ENCODE measurements at places on chromosomes 6 and 20.

DNA sequence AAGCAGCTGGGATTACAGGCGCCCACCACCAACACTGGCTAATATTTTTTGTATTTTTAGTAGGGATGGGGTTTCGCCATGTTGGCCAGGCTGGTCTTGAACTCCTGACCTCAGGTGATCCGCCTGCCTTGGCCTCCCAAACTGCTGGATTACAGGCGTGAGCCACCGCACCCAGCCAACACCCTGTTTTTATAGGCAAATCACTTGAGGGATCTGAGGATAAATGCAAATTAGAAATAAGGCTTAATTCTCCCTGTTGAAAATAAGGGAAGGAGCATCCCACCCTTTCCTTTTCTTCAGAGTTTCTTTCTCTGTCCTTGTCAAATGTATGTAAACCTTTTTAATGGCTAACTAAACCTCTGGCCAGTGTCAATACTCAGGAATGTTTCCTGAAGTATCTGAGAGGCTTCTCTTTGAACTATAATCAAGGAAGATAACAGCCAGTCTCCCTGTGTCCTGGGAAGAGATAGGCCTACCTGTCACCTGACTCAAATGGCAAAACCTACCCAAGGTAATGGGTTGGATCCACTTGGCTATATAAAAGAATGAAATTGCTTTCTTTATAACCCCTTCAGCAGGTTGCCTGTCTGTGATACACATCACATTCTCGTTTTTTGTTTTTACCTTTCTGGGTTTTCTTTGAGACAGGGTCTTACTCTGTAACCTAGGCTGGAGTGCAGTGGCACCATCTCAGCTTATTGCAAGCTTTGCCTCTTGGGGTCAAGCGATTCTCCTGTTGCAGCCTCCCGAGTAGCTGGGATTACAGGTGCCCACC lies 64.5 kb upstream of the TNFAIP3 start:
- DNase-seq, result no peak

- no peak for DNase-seq
Measured at GRCh38 chr6:39268171-39268570, 38.9 kb upstream of the KCNK5 start.

GRCh38 chr20:37980876-37981275 lies 52.4 kb downstream of the TTI1 start:
- no peak for DNase-seq

- no peak for DNase-seq
Measured at GRCh38 chr6:141033101-141033500, 1099.6 kb upstream of the GJE1 start.

DNA sequence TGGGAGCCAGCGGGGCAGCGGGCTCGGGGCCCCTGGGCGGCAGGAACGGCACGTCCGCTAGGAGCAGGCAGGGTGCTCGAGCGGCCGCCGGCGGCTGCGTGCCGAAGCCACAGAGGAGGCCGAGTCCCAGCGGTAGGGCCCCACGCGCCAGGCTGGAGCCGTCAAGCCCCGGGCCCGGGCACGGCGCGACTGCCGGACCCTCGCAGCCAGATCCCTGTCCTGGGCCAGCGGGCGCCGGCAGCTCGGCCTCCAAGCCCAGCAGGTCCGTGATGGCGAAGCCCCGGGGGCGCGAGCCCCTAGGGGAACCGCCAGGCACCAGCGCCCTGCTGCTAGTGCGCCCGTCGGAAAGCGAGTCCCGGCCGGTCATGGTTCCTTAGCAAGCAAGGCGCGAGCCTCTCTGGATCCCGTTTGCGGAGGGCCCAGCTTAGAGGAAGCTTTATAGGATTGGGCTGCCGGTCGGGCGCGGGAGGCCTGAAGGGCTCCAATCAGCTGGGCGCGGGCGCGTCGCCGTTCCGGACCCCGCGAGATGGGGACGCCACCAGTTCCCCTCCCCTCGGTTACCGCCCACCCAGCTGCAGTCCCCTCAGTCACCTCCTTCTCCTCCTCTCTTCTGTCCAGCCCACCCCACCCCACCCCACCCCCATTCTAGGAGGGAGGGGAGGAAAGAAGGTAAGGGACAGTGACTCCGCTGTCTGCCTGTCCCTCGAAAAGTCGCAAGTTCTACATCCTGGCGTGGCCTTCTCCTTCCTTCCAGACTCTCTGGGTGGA lies at the start of gene VSX1:
VSX1 (minus strand) TSS at position 412 of the 768 bp plus-strand sequence; CDS start at position 367, 45 bp downstream.
- DNase-seq, result no peak

GRCh38 chr6:33160728-33161344 lies 31.4 kb downstream of the COL11A2 start:
- DNase-seq, result no peak

DNA sequence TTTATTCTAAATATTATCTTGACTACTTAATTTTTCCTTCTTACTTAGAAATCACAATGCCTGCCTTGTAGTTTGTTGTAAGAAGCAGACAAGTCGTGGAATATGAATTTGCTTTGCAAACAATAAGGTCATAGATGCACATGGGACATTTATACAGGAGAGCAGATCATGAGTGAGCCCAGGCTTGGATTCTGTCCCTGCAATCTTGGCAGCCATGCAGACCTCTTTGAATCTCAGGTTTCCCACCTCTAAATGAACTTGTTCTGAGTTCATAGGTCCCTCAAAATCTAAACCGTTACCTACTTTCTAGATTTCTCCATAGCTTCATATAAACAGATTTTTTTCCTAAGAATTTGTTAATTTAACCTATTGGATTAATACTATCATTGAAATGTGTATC lies 19.5 kb downstream of the KIAA0408 start:
- no peak for DNase-seq

DNA sequence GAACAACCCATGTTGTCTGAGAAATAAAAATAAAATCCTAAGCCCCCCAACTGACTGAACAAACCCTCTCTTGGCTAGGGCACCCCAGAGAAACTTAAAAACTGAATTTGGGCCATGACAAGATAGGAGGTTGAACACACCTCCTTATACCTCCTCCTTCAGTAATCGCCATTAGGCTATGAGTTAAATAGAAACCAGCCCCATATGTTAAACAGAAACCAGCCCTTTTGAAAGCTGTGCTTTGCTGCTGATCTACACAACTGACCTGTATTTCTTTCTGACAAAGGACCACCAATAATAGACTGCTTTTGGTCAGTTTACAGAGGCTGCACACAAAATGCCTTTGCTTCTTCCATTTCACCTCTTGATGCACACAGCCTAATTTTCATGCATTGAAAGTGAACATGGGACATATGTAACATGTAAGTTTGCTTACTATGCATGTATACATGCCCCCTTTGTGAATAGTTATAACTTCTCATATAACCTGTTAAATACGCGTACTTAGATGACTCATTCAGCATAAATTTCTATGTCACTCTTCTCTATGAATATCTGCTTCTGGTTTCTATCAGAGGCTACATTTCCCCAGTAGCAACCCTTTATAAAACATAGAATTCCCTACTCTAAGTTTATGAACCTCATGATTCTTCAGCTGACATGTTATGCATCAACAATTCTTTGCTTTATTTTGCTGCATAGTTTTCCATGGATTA lies 462.9 kb downstream of the COL12A1 start:
- no peak for DNase-seq

DNA sequence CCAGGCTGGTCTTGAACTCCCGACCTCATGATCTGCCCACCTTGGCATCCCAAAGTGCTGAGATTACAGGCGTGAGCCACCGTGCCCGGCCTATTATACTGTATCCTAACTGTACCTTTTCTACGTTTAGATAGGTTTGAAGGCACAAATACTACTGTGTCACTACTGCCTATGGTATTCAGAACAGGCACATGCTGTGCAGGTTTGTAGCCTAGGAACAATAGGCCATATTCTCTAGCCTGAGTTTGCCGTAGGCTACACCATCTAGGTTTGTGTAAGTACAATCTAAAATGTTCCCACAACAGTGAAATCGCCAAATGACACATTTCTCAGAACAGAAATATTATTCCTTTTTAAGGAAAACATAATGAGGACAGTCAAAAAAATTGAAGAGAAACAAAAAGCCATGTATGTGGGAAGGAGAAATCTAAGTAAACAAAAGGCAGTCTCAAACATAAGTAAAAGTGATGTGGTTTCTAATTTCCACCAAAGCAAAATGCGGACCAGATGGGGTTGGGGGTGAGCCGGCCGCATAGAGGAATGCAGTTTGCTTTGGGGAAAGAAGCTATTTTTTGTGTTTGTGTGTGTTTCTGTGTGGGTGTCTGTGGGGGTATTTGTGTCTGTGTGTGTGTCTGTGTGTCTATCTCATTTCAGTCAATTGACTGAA lies 192.6 kb upstream of the SALL4 start:
- no peak for DNase-seq

DNA sequence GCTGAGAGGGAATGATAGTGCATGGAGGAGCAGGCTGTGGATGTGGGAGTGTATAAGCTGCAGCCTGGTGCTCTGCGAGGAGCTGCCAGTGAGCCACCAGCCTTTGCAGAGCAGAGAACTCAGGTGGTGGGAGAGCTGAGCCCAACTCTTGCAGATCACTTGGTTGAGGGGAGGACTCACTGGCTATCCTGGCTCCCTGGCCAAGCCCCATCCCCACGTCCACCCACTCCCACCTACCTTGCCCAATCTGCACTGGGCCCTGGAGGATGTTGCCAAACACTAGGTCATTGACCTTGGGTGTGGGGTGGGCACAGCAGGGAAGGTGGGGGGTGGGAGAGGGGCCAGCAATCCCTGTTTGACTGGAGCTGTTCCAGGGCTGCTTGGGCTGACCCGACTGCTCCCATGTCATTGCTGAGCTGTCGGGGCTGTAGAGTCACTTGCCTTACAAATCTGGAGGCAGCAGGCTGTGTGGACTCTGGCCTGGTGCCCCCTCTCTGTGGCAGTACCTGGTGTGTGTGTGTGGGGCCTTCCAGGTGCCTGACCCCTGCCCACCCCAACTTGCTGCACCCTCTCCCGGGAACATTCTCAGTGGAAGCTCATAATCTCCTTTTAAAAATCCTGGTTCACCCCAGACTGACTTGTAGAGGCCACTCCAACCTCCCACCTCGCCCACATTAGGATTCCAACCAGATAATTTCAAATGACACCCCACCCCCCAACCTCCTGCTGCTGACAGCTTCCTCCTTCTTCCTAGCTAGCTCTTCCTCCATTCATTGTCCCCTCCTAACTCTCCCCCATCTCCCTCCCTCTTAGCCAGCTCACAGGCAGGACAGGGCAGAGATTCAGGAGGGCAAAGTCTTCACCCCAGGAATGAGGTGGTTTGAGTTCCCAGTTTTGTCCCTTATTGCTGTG lies 162.3 kb downstream of the MRPL14 start:
- no peak for DNase-seq

- DNase-seq, result no peak
Measured at GRCh38 chr6:3813150-3813780, 35.9 kb upstream of the FAM50B start.

- DNase-seq, result no peak
Measured at GRCh38 chr6:42436825-42437224, 14.9 kb downstream of the TRERF1 start.

- no peak for DNase-seq
Measured at GRCh38 chr6:4253604-4254231, 118.3 kb upstream of the ECI2 start.

GRCh38 chr6:166697113-166697512 lies 70.1 kb upstream of the RPS6KA2 start:
- no peak for DNase-seq

DNA sequence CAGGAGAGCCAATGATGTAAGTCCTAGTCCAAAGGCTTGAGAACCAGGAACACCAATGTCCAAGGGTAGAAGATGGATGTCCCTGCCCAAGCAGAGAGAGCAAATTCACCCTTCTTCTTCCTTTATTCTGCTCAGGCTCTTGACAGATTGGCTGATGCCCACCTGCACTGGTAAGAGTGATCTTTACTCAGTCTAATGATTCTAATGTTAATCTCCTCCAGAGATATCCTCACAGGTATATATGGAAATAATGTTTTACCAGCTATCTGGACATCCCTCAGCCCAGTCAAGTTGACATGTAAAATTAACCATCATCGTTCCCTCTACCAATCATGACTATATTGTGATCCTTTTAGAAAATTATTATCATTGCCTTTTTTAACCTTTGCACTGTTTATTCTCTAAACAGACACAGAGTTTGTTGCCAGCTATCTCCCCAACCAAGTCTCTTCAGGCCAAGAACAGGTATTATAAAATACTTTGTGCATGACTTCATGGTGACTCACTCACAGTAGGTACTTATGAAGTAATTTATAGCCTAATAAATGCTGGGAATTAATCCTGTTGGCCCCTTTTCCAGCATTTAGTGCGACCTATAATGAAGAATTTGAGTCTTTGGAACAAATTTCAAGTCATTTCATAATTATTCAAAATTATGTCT lies 26.2 kb upstream of the TSHZ2 start:
- DNase-seq, result no peak

DNA sequence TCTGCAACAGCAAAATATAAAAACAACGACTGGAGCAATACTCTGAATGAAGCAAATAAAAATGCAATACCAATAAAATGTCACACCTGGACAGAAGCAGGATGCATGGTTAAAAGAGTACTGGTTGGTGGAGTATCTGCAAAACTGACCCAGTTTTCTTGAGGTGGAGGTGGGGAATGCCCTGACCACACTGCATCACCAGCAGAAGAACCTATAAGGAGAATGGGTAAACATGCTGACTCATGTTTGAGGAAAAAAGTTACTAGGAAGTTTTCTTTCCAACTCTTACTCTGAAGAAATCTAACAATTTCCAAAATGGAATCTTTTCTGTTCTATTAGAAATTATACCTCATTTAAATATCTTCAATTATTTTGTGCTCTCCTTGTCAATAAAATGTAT lies 43.6 kb downstream of the REPS1 start:
- DNase-seq, result no peak

- DNase-seq, result no peak
Measured at GRCh38 chr20:1657556-1658334, at the start of gene SIRPG. SIRPG (minus strand) TSS chr20:1657779; CDS start chr20:1657714, 65 bp downstream.

- no peak for DNase-seq
Measured at GRCh38 chr20:59780494-59781185, 152.8 kb downstream of the SYCP2 start.

DNA sequence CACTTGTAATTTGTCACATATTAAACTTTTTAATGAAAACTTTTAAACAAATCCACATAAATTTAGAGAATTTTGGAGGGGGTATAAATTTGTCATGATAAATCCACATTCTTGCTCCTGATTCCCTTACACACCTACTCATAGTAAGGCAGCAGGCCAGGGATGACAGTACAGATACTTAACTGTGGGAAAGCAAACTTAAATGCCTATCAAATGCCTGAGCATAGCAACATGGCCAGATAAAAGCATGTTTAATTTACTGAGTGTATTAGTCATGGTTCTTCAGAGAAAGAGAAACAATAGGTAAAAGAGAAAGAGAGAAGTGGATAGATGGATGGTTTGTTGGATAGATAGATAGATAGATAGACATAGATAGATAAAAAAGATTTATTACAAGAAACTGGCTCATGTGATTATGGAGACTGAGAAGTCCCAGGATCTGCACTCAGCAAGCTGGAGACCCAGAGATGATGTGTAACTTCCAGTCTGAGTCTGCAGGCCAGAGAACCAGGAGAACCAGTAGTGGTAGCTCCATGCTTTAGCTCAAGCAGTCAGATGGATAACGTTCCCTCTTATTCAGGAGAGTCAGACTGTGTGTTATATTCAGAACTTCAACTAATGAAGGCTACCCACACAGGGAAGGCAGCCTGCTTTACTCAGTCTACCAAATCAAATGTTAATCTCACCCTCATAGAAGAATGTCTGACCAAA lies 15.9 kb upstream of the ADGRF1 start:
- no peak for DNase-seq

- no peak for DNase-seq
Measured at GRCh38 chr20:13105039-13105438, 96.3 kb downstream of the SPTLC3 start.
